T-helper 17 cell (primary cell): ENCODE measurements at places on chromosomes 1 and 21. TPM values are rescaled to one million over a fixed set of nuclear protein-coding genes. Genes with fewer than 3 reads are reported as not detected.

RPE65 gene
- total RNA-seq: not detected

S100B gene
- not detected for total RNA-seq

CD52 gene
- 1,152 TPM for total RNA-seq

CACHD1 gene
- 0.05 TPM for total RNA-seq

SHISA4 gene
- 0.37 TPM for total RNA-seq

IL19 gene
- total RNA-seq: not detected

SAMSN1 gene
- total RNA-seq: 64.9 TPM

MTARC1 gene
- total RNA-seq: 0.75 TPM

NBPF6 gene
- total RNA-seq: 0.20 TPM

GPA33 gene
- total RNA-seq: 5.3 TPM

TGFB2 gene
- 0.17 TPM for total RNA-seq

GJA9 gene
- not detected for total RNA-seq

OR10J1 gene
- total RNA-seq: not detected

RXFP4 gene
- not detected for total RNA-seq

RGS4 gene
- not detected for total RNA-seq

C8B gene
- not detected for total RNA-seq

OVAAL gene
- not detected for total RNA-seq

CFAP45 gene
- total RNA-seq: 6.3 TPM

ATXN7L2 gene
- total RNA-seq: 14.3 TPM

ITGB3BP gene
- 20.3 TPM for total RNA-seq

TRIM63 gene
- total RNA-seq: not detected

DISP3 gene
- 1.1 TPM for total RNA-seq

CD1E gene
- total RNA-seq: 0.42 TPM

CMPK1 gene
- total RNA-seq: 97.6 TPM

ASAP3 gene
- total RNA-seq: 6.4 TPM

DMRTA2 gene
- not detected for total RNA-seq

OR14K1 gene
- not detected for total RNA-seq
